Thoracic aorta (tissue), 2 donors: ENCODE measurements at places on chromosomes 6 and 20.

DNA sequence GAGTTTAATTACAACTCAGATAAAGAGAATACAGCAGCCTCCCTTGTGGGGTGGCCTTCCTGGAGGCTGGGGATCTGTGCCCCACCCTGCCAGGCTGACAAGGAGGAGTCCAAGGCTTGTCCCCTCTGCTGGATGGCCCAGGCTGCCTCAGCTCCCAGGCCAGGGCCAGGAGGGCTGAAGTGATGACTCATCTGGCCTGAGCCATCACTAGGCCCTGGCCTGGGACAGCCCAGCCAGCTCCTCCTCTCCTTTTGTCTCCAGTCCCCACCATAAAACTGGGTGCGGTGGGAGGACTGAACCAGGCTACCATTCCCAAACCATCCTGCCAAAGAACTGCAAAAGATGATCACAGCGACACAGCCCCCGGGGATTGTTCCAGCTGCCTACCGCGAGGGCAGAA is 15.0 kb downstream of the GRM4 start:
- DNase-seq: no peak

DNA sequence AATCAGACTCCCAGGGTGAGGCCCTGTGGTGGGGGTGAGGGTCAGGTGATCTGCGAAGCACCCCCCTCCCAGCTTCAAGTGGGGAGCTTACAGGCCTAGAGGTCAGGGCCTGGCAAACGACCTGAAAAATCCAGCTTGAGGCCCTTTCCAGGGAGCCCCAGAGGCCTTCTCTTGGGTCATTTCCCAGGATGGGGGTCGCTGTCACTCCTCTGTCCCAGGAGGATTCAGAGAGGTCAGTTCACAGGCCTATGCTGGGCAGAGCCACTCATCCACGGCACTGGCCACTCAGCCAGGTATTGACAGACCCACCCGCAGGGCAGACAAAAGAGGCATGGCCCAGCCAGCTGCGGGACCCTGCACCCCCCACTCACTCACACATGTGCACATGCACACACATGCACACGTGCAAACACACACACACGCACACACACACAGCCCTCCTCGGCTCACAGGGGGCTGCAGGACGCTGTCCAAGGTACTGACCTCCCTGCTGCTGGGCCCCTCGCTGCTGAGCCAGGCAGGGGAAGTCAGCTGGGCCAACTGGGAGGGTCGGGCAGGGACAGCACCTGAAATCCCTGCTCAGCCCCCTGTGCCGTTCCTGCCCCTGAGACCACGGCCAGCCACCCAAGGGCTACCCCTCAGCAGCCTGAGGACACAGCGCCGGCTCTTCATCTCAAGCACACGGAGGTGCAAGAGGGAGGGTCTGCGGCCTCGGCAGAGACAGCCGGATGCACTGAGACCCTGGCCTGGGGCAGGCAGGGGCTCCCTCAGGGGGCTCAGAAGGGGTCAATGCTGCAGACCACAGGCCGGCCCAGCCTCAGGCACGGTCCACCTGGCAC is 113.8 kb downstream of the TAF4 start:
- DNase-seq: no peak

DNA sequence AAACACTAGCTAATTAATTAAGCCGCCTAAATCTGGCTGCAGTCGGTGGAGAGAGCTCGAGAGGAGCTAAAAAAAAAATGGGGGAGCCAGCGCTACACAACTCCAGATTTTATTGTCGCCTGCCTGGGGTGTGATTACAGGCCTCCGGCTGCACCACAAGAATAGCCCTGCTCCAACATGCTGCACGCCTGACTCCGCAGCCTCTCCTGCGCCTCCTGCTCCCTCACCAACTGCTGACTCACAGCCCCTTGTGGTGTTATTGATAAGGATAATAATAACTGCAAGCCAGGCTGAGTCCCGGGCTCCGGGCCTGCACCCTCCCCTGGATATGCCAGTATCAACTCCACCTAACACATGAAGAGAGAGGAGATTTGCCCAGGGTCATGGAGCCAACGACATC is 16.8 kb downstream of the SIRPA start:
- DNase-seq: no peak

GRCh38 chr6:79600812-79601609 is 30.1 kb upstream of the SH3BGRL2 start:
- no peak for DNase-seq

GRCh38 chr6:50185006-50185405 is 135.3 kb upstream of the DEFB112 start:
- no peak for DNase-seq
